Large intestine (tissue), 12 donors: ENCODE measurements at places on chromosomes 13 and 19. TPM values are rescaled to one million over a fixed set of nuclear protein-coding genes. Genes with fewer than 3 reads are reported as not detected.

- H3K27ac ChIP-seq = no peak within 1 kb of the TSS
- no peaks in the 10 kb centered on the region for H3K27me3 ChIP-seq
- H3K4me3 ChIP-seq = no peak within 1 kb of the TSS
- no peaks in the 10 kb centered on the region for H3K4me1 ChIP-seq
These were observed at the start of gene ZNF556 for GRCh38 chr19:2867025-2867991. TSS of gene ZNF556 (plus strand) at chr19:2867335. CDS start at chr19:2867422, 87 bp downstream.

- peaks cover 17% of the 10 kb centered on the region for H3K4me1 ChIP-seq
- H3K4me3 ChIP-seq = peak overlapping the region; percentile 46
- no peaks in the 10 kb centered on the region for H3K27me3 ChIP-seq
- no peaks in the 10 kb centered on the region for H3K36me3 ChIP-seq
- H3K27ac ChIP-seq = no peak overlapping the region
These were observed 419 bp downstream of the KDM4B start for GRCh38 chr19:4969292-4969771.

DNA sequence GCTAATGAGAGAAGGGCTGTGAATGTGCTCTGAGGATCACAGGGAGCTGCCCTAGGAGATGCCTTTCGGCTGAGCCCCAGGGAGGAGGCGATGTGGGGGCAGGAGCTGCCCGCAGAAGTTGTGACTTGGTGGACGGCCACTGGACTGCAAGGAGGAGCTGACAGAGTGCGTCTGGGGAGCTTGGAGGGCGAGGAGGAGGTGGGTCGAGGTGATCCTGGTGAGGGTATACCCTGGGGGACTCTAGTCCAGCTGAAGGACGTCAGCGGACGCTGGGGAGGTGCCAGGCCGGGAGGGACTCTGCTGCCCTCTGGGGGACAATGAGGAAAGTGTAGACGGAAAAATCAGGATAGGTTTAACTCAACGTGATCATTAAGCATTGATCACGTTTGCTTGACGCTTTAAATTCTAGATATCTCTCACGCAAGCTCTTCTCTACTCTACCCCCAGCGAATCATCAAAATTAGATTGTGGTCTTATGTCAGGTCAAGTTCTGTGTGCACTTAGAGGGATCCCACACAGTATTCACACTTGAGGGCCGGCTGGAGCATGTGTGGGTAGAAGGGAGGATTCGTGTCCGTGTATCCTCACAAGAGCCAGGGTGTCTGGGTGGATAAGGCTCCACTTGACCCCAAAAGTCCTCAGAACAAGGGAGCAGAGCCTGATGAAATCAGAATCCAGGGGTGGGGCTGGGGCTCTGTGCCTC lies 3.3 kb upstream of the CEACAM7 start:
- no peaks in the 10 kb centered on the region for H3K36me3 ChIP-seq
- no peak for DNase-seq
- H3K27ac ChIP-seq = no peak overlapping the region
- H3K4me1 ChIP-seq = no peaks in the 10 kb centered on the region

- H3K4me1 ChIP-seq = peaks cover 7% of the 10 kb centered on the region
- peak overlapping the region; percentile 76 for H3K27ac ChIP-seq
- H3K27me3 ChIP-seq = no peaks in the 10 kb centered on the region
- peak; percentile 50 for DNase-seq
- no peaks in the 10 kb centered on the region for H3K36me3 ChIP-seq
- no peak overlapping the region for H3K4me3 ChIP-seq
These were observed 1.1 kb upstream of the ZNF763 start for GRCh38 chr19:11963566-11964355.

- H3K27ac ChIP-seq = no peak overlapping the region
- DNase-seq = no peak
These were observed 20.0 kb downstream of the SIN3B start for GRCh38 chr19:16849168-16849567.

- H3K27me3 ChIP-seq = no peaks in the 10 kb centered on the region
- no peaks in the 10 kb centered on the region for H3K4me1 ChIP-seq
- no peak for DNase-seq
- no peaks in the 10 kb centered on the region for H3K36me3 ChIP-seq
- H3K27ac ChIP-seq = no peak overlapping the region
These were observed 394.1 kb upstream of the SLITRK6 start for GRCh38 chr13:86193281-86193680.

DNA sequence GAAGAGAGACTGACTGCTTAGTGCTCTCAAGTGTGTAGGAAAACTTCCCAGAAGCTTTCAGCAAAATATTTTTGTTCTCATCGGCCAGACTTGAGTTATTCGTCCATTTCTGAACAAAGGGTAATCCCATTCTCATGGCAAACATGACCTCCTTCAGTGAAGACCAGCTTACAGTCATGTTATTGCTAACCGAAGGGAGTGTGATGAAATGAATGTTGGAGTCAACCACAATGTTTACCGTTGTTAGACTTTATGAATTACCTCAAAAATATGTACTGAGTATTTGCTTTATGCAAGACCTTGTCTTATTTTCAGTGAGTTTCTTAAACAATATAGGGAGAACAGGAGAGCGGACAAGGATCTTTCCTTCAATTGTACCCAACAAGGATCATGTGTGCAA lies 228.6 kb downstream of the LMO7 start:
- H3K27me3 ChIP-seq = peaks cover 2% of the 10 kb centered on the region
- peaks cover 4% of the 10 kb centered on the region for H3K36me3 ChIP-seq

DNA sequence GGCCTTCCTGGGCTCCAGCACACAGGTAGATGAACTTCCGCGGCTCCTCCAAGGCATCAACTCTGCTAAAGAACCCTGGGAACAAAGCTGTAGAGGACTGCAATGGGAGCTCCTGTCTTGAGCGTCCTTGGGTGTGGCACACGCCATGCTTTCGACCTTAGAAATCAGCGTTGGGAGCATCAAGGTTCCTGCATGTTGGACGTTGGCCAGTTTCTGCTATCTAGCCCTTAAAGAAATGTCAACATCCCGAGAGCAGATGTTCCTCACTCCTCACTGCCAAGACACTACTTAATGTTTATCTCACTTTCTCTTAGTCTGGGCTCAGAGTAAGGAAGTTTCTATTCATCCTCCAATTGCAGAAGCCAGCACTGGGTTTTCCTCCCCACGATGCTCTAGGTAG lies 70.6 kb upstream of the MEDAG start:
- peak; percentile 95 for DNase-seq
- H3K4me3 ChIP-seq = no peak overlapping the region
- no peaks in the 10 kb centered on the region for H3K27me3 ChIP-seq
- H3K27ac ChIP-seq = peak overlapping the region; percentile 21
- H3K36me3 ChIP-seq = no peaks in the 10 kb centered on the region

The NFIX gene
- polyA plus RNA-seq = 20.2 TPM

The URAD gene
- polyA plus RNA-seq = 47.1 TPM

The KLK6 gene
- polyA plus RNA-seq = 0.58 TPM

The FCHO1 gene
- 2.5 TPM for polyA plus RNA-seq

- H3K27ac ChIP-seq = no peak overlapping the region
- H3K27me3 ChIP-seq = no peaks in the 10 kb centered on the region
- no peak overlapping the region for H3K4me3 ChIP-seq
- no peak for DNase-seq
- H3K4me1 ChIP-seq = peaks cover 4% of the 10 kb centered on the region
- H3K36me3 ChIP-seq = no peaks in the 10 kb centered on the region
These were observed 803.6 kb downstream of the DIAPH3 start for GRCh38 chr13:59360108-59360507.

The HCST gene
- 11.1 TPM for polyA plus RNA-seq

The GRAMD1A gene
- 53.2 TPM for polyA plus RNA-seq

GRCh38 chr13:101661839-101662238 lies 209.4 kb downstream of the ITGBL1 start:
- no peak overlapping the region for H3K4me3 ChIP-seq
- H3K4me1 ChIP-seq = no peaks in the 10 kb centered on the region
- no peaks in the 10 kb centered on the region for H3K36me3 ChIP-seq
- no peak for DNase-seq
- H3K27me3 ChIP-seq = no peaks in the 10 kb centered on the region
- H3K27ac ChIP-seq = no peak overlapping the region

The NEK5 gene
- 2.3 TPM for polyA plus RNA-seq

The CLEC4M gene
- polyA plus RNA-seq = 0.09 TPM

DNA sequence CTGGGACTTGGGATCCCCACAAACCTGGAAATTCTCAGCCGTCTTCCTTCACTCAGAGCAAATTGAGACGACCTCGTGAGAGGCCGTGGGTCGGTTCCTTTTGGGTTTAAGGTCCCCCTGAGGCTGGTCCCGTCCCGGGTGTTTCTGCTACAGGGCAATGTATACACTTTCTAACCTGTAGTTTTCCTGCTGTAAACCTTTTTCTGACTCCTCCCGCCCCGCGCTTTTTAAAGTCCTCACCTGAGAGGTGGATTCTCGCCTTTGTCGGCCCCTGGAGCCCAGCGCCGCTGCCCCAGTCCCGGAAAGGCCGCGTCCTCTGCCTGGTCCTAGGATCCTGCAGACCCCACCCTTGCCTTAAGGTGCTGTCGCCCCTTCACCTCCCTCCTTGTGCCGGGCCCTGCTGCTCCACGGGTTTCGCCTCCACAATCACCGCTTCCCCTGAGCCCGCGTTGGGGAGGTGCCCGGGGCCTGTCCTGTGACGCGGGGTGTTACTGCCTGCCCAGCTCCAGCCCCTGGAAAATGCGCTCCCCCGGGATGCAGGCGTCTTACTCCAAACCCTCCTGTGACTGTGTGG lies 391 bp downstream of the ZNF761 start:
- peaks cover 13% of the 10 kb centered on the region for H3K4me1 ChIP-seq
- no peaks in the 10 kb centered on the region for H3K27me3 ChIP-seq
- peak overlapping the region; percentile 89 for H3K27ac ChIP-seq
- peaks cover 20% of the 10 kb centered on the region for H3K36me3 ChIP-seq
- no peak for DNase-seq
- peak overlapping the region; percentile 83 for H3K4me3 ChIP-seq

The DNAAF3 gene
- polyA plus RNA-seq = 0.99 TPM

The TTC9B gene
- polyA plus RNA-seq = 3.1 TPM

DNA sequence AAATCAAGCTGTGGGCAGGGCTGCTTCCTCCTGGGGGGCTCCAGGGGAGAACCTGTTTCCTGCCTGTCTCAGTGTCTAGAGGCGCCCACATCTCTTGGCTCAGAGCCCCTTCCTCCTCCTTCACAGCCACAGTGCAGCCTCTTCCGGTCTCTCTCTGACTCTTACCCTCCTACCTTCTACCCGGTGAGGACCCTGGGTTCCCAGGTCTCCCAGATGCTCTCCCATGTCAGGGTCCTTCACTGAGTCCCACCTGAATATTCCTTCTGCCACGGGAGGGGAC lies 153.1 kb downstream of the KDM4B start:
- H3K4me3 ChIP-seq = no peak overlapping the region
- H3K36me3 ChIP-seq = peaks cover 26% of the 10 kb centered on the region
- H3K4me1 ChIP-seq = no peaks in the 10 kb centered on the region

The ZNF529 gene
- 19.0 TPM for polyA plus RNA-seq

- peaks cover 53% of the 10 kb centered on the region for H3K36me3 ChIP-seq
- H3K4me1 ChIP-seq = peaks cover 14% of the 10 kb centered on the region
- H3K27ac ChIP-seq = no peak overlapping the region
- H3K27me3 ChIP-seq = no peaks in the 10 kb centered on the region
- no peak overlapping the region for H3K4me3 ChIP-seq
These were observed 27.8 kb downstream of the ERCC5 start for GRCh38 chr13:102873653-102874052.

DNA sequence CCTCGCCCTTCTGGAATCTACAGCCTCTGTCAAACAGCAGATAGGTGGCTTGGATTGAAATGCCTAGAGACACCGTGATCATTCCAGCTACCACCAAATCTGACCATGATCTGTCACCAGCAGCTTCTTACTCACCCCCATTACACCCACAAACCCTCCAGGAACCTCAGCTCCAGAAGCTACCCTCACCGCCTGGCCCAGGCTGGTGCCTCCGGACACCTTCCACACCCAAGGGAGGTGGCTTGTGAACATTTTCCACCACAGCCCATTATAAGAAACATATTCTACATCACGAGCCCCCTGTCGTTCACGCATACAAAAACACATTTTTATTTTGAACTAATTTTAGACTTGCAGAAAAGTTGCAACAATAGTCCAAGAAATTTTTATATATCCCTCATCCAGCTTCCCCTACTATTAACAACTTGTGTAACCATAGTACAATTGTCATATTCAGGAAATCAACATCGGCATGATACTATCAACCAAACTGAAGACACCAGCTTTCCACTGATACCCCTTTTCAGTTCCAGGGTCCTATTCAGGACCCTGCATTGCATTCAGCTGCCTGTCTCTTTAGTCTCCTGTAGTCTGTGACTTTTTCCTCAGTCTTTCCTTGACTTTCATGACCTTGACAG lies 15.4 kb upstream of the UBE2L5 start:
- DNase-seq = no peak
- H3K36me3 ChIP-seq = no peaks in the 10 kb centered on the region
- no peak overlapping the region for H3K27ac ChIP-seq
- no peaks in the 10 kb centered on the region for H3K27me3 ChIP-seq
- peaks cover 8% of the 10 kb centered on the region for H3K4me1 ChIP-seq

- H3K4me1 ChIP-seq = peaks cover 35% of the 10 kb centered on the region
- H3K27ac ChIP-seq = no peak overlapping the region
- no peaks in the 10 kb centered on the region for H3K27me3 ChIP-seq
- no peak for DNase-seq
These were observed 13.5 kb upstream of the CCDC97 start for GRCh38 chr19:41296433-41296871.

- H3K4me3 ChIP-seq = no peak overlapping the region
- no peaks in the 10 kb centered on the region for H3K27me3 ChIP-seq
- H3K27ac ChIP-seq = peak overlapping the region; percentile 77
These were observed 262.1 kb downstream of the FGF9 start for GRCh38 chr13:21932996-21933395.

DNA sequence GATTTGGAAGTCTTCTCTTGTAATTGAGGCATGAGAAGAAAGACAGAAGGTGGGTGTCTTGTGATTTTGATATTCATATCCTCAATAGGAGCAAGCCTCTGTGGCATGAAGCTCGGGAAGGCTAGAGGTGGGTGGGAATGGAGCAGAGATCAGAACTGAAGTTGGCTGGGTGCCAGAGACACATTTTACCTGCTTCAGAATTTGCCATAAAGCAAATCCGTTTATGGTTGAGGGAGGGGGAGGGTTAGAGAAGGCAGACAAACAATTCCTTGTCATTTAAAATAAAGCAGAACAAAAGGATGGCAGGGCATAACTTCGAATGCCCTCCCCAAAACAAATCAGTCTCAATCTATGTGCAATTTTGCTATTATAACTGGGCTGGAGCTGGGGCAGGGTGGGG lies 305.9 kb downstream of the KLF5 start:
- H3K27me3 ChIP-seq = no peaks in the 10 kb centered on the region
- no peaks in the 10 kb centered on the region for H3K36me3 ChIP-seq
- H3K4me1 ChIP-seq = peaks cover 21% of the 10 kb centered on the region

The NAPSA gene
- 2.8 TPM for polyA plus RNA-seq

GRCh38 chr19:46356149-46357055 lies 9.5 kb downstream of the PPP5C start:
- H3K4me1 ChIP-seq = peaks cover 23% of the 10 kb centered on the region
- H3K27ac ChIP-seq = peak overlapping the region; percentile 92
- no peak for DNase-seq
- H3K27me3 ChIP-seq = no peaks in the 10 kb centered on the region

The ZNF581 gene
- 29.1 TPM for polyA plus RNA-seq

GRCh38 chr13:38073931-38074330 lies 204.4 kb upstream of the TRPC4 start:
- H3K36me3 ChIP-seq = no peaks in the 10 kb centered on the region
- H3K4me1 ChIP-seq = no peaks in the 10 kb centered on the region
- H3K27ac ChIP-seq = no peak overlapping the region
- DNase-seq = no peak
- H3K4me3 ChIP-seq = no peak overlapping the region
- no peaks in the 10 kb centered on the region for H3K27me3 ChIP-seq

The PPM1N gene
- polyA plus RNA-seq = 1.0 TPM
